ENCODE measurements at places on chromosomes 2 and 18.

DNA sequence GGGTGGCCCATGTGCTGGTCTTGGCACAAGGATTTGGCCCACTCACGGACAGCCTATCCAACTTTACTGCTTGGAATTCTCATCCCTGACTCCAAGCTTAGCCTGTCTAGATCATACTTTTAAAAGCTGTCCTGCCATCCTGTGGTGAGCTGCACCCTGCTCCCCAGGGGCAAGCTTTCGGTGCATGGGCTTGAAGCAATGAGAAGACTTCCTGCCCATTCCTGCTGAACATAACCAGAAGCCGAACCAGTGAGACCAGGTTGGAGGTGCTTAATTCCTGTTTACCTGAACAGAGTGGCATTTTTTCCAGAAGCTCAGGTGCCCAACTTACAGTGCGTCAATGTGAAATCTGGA, 154.5 kb downstream of the ANTXR1 start:
- DNase-seq = no peak

GRCh38 chr2:190911813-190912212, 31.2 kb downstream of the GLS start:
- no peak for DNase-seq

- no peak for DNase-seq
Measured at GRCh38 chr18:13943338-13943737, 28.0 kb upstream of the MC2R start.

GRCh38 chr2:80113399-80113798, 191.2 kb downstream of the LRRTM1 start:
- no peak for DNase-seq

GRCh38 chr2:150572194-150572766, 84.8 kb upstream of the RND3 start:
- DNase-seq = no peak

- DNase-seq = no peak
Measured at GRCh38 chr18:424071-424661, 76.3 kb downstream of the COLEC12 start.

DNA sequence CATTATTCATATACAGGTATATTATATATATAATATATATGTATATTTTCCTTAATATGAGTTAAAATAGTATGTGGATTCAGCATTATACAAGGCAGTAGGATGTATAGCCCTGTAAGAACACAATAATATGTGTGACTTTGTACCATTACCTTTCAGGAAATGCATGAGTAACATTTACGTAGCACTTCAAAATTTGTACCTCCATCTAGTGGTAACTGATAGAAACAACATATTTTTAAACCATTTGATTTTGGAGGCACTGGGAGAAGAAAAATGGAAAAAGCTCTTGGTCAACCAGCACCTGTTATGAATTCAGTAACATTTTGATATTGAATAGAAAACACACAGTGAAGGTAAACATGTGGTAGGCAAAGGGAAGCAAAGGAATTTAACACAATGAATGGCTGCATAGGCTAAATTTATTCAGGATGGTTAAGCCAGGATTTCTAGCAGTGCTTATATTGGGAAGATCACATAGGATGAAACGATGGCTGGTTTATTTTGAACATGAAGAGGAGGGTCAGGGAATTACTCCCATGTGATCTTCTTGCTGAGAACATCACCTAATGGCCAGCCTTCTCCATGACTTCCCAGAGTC, 565.5 kb downstream of the CCDC85A start:
- no peak for DNase-seq

DNA sequence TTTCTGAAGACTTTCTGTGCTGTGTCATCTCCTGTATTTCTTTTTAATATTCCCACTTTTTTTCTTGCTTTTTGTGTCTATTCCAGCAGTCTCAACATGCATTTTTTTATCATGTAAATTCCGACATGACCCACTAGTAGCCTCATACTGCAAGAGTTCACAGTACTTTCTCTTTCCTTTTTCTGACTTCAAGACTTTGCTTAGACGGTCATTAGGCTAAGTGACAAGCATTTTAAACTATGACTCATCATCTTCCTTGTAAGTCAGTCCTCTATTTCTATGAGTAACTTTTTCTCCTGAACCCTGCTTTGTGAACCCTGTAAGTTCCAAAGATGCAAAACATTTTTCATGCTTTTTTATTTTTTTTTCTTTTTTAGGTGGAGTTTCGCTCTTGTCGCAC, 381.2 kb downstream of the TXNL1 start:
- DNase-seq = no peak

DNA sequence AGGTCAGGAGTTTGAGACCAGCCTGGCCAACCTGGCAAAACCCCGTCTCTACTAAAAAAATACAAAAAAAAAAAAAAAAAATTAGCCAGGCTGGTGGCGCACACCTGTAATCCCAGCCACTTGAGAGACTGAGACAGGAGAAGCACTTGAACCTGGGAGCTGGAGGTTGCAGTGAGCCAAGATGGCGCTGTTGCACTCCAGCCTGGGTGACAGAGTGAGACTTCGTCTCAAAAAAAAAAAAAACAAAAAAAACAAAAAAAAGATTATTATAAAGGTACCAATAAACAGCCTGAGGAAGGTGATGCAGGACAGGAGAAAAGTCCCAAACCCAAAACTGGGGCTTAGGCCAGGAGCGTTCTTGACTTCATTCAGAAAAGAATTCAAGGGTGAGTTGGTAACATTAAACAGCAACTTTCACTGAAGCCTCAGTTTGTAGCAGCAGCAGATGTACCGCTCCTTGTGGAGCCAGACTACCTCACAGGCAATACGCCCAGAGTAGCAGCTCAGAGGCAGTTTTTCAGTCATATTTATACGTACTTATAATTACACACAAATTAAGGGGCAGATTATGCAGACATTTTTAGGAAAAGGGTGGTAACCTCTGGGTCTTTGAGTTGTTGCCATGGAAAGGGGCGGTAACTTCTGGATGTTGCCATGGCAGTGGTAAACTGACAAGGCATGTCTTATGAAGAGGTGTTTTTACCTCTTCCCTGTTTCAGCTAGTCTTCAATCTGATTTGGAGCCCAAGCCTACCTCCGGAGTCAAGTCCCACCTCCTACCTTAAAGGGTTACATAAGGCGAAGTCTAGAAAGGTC, 1596.6 kb upstream of the CELF4 start:
- DNase-seq = no peak

GRCh38 chr2:179428649-179429048, 164.0 kb upstream of the SESTD1 start:
- no peak for DNase-seq

DNA sequence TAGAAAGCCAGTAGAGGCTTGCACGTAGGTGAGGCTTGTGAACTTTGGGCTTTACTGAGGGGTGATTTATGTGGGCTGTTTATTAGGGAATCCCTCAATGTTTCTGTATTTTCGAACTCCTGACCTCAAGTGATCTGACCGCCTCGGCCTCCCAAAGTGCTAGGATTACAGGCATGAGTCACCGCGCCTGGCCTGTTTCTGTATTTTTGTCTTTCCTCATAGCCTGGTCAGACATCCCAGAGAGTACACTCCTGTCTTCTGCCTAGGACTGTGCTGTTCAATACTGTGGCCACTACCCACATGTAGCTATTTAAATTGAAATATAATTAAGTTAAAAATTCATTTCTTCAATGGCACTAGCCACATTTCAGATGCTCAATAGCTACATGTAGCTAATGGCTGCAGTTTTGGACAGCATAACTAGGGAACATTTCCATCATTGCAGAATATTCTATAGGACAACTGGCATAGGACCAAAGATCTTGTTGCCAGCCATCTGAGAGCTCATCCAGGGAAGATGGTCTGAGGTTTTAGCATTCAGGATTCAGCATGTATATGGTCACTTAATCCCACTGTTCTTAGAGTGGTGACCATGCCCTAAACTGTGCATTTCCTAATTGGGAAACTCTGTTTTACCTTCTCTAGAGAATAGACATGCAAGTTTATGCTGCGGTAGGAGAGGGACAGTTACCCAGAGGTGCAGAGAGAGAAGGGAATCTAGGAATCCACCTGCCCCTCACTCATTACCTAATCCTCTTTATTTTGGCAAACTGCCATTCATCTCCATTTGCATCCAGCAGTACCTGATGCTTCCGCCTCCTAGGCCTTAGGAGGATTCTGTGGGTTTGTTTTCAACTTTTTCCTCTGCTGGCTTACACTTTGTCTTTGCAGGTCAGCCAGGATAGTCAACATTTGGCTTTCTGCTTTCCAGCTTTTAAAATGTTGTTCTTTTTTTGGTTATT, 64.4 kb downstream of the LCLAT1 start:
- DNase-seq = no peak

- no peak for DNase-seq
Measured at GRCh38 chr2:17878281-17879136, at the start of gene KCNS3. Gene KCNS3, plus strand, starts transcription at chr2:17878667. Its CDS starts 52,342 bp downstream, at chr2:17931009.

DNA sequence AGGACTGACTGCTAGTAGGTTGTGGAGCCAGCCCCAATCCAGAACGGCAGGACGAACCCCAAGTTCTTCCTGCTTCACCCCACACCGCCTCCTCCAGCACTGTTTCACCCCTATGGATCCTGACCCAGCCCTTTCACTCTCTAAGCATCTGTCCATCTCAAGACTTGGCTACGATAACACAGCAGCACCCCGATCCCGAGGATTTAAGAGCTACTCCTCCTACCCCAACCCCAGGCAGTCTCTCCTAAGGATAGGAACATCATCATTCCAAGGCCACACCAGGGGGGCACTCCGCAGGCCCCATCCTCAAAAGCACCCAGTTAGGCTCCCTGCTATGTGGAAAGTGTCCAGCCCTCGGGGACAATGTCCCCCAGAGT, 645 bp downstream of the KCTD18 start:
- DNase-seq = no peak

DNA sequence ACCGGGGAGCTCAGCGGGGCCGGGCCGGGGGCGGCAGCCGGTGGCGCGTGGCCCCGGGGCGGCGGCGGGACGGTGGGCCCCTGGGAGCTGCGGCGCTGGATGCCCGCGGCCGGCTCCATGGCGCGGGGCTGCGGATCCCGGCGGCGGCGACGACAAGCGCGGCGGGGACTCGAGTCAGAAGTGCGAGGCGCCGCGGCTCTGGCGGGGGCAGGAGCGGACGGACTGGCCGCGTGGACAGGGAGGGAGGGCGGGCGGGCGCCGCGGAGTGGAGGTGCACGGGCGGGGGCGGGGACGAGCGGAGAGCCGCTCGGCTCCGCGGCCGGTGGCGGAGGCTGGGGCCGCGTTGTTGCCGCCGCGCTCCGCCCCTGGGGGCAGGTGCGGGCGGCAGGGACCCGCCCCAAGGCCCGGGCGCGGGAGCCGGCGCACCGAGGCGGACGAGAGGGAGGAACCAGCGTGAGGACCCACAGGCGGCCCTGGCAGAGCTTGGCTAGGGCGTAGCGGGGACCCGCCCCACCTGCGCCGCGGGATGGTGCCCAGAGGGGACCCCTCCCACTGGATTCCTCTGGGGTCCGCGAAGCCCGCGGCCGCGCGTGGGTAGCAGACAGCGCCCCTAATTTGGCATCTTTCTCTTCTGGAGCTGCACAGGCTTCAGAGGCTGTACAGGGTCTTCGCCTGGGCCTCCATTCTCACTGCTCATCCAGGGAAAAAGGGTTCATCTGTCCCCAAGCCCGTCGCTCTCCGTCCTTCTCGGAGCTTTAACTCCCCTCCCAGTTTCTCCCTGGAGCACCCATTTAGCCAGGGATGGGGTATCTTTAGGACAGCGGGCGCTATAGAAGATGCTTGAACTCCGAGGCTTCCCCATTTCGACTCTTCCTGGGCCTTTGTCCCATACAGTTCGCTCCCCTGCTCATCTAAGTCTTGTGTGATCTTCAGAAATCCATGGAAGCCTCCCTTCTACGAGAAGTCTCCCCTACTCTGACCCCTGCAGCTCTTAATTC, at the start of gene TMEM163:
Gene TMEM163, minus strand, starts transcription at position 184 of the 998 bp plus-strand sequence.
- no peak for DNase-seq

DNA sequence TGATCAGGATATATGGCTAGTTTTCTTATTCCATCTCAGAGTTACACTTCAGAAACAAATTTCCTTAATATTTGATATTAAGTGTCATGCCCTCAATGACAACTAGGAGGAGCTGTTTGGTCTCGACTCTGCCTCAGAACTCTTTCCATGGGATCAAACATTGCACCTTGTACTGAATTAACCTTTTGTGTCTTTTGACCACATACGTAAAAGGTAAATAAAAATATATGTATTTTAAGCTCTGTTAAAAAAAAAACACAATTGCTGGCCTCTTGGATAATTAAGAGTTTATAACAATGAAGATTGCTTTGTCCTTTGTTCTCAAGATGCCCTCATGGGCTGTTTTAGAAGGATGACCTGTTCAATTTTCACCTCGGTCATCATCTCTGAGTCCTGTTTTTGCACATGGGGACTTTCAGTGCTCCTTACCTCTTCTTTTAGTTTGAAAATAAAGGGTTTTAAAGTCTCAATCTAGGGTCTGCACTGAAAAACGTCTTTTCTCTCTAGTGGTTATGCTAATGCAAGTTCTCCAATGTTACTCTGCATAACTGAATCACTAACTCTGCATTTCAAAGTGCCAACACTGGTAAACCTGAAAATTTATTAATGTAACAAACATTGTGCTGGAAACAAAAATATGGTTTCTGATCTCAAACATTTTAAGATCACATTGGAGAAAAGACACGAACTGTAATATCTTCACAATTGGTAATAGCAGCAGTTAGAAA, 18.8 kb upstream of the FN1 start:
- DNase-seq = no peak

GRCh38 chr2:45986509-45986908, 310.7 kb upstream of the EPAS1 start:
- DNase-seq = no peak

DNA sequence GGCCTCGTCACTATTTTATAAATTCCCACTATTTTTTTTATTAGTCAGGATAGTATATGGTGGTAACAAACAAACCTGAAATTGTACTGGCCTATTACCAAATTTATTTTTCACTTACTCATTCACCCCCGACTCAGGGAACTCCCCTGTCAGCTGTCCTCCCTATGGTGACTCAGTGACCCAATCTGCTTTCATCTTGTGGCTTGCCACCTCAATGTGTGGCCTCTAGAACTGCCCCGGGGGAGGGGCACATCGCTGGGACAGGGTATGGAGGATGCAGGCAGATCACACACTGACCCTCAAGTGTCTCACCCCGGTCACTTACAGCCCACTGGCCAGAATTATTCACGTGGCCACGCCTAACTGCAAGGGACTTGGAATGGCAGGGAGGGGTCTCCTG, 71.6 kb downstream of the ACTR2 start:
- DNase-seq = no peak

DNA sequence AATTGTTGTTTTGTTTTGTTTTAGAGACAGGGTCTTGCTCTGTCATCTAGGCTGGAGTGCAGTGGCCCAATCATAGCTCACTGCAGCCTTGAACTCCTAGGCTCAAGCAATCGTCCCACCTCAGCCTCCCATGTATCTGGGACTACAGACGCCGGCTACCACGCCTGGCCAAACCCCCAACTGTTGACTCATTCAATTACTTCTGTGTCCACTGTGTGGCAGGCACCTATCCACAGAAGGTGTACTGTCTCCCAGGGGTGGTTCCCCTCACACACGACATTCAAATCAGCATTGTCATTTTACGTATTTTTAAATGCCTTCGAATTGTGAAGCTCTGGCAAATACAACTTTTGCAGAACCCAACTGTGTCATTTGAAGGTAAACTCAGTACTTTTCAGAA, 188.0 kb upstream of the REV1 start:
- DNase-seq = no peak

- no peak for DNase-seq
Measured at GRCh38 chr2:126543081-126543480, 112.9 kb upstream of the GYPC start.

GRCh38 chr2:10473121-10473756, 25.1 kb upstream of the ODC1 start:
- no peak for DNase-seq

All from NCI-H1436 treated with DMSO at 0.1 percent for 48 hours (cell line).